ENCODE measurements at places on chromosomes 13 and 19. TPM values are rescaled to one million over a fixed set of nuclear protein-coding genes. Genes with fewer than 3 reads are reported as not detected.
A peak's percentile ranks its signal among the peaks of the same experiment; 100 is the strongest.

- DNase-seq = peak; percentile 90
Observed at GRCh38 chr13:113862931-113863523, 849 bp downstream of the GAS6 start.

GRCh38 chr19:1672038-1672768 is 19.8 kb upstream of the TCF3 start:
- DNase-seq = no peak

GRCh38 chr19:50158577-50158976 is 4.5 kb downstream of the IZUMO2 start:
- DNase-seq = no peak

DNA sequence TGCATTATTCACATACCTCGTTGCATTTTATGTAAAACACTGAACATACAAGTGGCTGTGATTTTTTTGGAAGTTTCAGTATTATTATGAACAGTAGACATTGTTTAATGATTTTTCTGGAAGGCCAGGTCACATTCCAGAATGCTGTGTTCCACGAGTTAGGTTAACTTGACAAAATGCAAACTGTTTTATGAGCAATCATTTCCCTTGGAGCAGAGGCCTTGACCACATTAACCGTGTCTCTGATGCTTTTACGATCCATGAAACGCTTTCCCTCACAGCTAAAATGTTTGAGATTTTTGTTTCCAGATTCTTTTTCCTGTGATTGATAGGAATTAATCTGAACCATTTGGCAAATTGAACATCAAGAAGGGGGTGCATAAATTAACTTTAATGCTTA is 57.8 kb downstream of the MBNL2 start:
- no peak for DNase-seq

DNA sequence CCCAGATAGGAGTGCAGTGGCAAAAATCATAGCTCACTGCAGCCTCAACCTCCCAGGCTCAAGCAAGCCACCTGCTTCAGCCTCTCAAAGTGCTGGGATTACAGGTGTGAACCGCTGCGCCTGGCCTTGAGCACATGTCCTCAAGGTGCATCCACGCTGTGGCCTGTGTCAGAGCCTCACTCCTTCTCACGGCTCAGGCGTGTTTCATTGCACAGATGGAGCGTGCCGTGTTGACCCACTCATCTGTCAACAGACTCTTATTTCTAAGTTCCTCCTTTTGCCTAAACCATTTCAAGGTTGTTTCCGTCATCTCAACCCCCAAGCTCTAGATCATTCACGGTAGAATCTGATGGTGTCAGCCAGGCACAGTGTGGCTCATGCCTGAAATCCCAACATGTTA is 28.2 kb downstream of the ATP8B3 start:
- DNase-seq = no peak

GRCh38 chr13:106525865-106526264 is 9.6 kb downstream of the EFNB2 start:
- no peak for DNase-seq

- no peak for DNase-seq
Observed at GRCh38 chr19:54154603-54155345, 4.7 kb downstream of the LENG1 start.

- DNase-seq = no peak
Observed at GRCh38 chr19:16133818-16134217, 9.7 kb upstream of the HSH2D start.

DNA sequence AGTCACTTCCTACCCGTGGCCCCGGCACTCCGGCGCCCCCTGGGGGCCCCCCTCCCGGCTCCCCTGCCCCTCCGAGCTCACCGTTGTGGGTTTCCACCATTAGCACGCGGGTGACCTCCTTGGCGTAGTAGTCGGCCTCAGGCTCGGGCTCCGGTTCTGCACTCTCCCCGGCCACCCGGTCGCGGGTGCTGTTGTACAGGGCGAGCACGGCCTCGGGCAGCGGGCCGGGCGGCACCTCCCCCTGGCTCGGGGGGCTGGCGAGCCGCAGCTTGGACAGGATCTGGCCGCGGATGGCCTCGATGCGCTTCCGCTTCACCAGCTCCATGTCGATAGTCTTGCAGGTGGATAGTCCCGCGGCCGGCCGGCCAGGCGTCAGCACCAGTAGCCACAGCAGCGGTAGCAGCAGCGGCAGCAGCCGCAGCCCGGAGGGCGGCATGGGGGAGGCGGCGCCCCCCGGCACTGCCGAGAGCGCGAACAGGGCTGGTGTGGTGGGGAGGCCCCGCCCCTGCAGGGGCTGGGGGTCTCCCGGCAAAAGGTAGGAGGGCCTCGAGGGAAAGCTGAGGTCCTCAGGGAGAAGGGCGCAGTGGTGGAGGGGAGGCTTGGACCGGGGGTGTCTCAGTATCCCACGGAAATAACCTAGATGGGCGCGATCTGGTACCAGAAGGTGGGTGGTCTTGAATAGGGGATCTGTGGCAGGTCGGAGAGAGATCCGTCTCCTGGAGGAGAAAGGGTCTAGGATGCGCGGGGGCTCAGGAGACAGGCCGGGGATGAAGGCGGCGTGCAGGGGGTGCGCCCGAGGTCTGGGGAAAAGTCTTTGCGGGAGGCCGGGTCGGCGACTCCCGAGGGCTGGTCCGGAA is 885 bp downstream of the TGFB1 start:
- DNase-seq = peak; percentile 92

DNA sequence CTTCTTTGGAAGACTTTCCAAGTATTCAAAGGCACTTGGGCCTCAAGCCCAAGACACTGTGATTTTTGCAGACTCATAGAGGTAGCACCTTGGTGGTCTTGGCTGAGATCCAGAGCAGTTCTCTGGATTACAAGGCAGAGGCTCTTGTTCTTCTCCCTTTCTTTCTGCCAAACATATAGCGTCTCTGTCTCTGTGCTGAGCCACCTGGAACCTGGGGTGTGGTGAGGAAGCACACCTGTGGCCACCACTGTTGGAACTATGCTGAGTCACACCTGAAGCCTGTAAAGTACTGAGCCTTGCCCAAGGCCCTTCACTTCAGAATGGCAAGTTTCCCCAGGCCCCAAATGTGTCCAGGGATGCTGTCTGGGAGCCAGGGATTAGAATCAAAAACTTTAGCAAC is 127.5 kb downstream of the FREM2 start:
- DNase-seq = no peak

DNA sequence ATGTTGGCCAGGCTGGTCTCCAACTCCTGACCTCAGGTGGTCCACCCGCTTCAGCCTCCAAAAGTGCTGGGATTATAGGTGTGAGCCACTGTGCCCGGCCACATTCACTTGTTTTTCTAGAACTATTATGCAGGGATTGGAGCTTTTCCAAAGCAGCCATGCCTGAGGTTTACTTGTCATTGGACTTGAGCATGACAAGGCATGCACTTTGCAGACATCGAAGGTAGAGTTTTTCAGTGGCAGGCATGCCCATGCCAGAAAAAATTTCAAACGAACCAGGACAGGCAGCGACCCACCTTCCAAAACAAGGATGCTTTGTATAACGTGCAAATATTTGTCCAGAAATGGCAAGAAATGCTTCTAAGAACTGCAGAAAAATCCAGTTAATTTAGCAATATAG is 17.7 kb downstream of the PNMA8A start:
- peak; percentile 41 for DNase-seq

DNA sequence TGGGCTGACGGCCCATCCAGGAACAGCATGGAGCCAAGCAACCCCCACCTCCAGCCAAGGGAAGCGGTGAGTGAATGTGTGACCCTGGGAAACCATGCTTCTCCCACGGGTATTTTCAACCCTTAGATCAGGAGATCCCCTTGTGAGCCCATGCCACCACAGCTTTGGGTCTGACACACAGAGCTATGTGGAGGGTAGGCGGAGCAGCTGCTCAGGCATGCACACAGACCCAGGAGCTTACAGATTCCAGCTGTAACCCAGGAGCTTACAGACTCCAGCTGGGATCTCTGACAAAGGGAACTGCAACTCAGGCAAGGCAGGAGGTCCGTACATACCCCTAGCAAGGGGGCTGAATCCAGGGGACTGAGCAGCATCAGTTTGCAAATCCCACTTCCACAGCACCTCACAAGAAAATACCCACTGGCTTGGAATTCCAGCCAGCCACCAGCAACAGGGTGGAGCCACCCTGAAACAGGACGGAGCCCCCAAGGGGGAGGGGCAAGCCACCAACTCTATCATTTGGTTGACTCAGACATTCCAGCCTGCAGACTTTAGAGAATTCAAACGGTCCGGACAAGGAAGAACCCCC is 40.8 kb upstream of the RFXAP start:
- no peak for DNase-seq

- no peak for DNase-seq
Observed at GRCh38 chr13:48891586-48891985, 84.1 kb upstream of the FNDC3A start.

- no peak for DNase-seq
Observed at GRCh38 chr13:43776006-43776405, 10.8 kb downstream of the ENOX1 start.

- no peak for DNase-seq
Observed at GRCh38 chr19:5587661-5588060, 19.9 kb upstream of the TINCR start.

- DNase-seq = no peak
Observed at GRCh38 chr19:18307271-18307681, 15.6 kb downstream of the LSM4 start.

DNA sequence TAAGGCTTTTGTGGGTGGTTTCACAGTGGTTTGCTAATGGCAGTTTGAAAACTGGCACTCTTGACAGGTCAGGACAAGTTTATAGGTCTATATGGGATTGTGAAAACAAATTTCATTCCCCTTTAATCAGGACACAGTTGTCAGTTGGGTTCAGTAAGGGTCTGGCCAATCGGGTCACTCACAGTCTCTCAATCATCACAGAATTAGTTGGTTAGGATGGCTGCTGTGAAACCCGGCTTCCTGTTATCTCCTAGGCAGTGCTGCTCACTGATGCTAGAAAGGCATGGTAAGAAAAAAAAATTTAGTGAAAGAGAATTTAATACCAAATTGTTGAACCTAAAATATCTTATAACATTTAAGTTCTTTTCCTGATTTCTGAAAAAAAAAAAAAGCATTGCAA is 1730.1 kb downstream of the EFNB2 start:
- no peak for DNase-seq

GRCh38 chr13:94660695-94661326 is 51.5 kb downstream of the SOX21 start:
- DNase-seq = no peak

DNA sequence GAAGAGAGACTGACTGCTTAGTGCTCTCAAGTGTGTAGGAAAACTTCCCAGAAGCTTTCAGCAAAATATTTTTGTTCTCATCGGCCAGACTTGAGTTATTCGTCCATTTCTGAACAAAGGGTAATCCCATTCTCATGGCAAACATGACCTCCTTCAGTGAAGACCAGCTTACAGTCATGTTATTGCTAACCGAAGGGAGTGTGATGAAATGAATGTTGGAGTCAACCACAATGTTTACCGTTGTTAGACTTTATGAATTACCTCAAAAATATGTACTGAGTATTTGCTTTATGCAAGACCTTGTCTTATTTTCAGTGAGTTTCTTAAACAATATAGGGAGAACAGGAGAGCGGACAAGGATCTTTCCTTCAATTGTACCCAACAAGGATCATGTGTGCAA is 228.6 kb downstream of the LMO7 start:
- no peak for DNase-seq

DNA sequence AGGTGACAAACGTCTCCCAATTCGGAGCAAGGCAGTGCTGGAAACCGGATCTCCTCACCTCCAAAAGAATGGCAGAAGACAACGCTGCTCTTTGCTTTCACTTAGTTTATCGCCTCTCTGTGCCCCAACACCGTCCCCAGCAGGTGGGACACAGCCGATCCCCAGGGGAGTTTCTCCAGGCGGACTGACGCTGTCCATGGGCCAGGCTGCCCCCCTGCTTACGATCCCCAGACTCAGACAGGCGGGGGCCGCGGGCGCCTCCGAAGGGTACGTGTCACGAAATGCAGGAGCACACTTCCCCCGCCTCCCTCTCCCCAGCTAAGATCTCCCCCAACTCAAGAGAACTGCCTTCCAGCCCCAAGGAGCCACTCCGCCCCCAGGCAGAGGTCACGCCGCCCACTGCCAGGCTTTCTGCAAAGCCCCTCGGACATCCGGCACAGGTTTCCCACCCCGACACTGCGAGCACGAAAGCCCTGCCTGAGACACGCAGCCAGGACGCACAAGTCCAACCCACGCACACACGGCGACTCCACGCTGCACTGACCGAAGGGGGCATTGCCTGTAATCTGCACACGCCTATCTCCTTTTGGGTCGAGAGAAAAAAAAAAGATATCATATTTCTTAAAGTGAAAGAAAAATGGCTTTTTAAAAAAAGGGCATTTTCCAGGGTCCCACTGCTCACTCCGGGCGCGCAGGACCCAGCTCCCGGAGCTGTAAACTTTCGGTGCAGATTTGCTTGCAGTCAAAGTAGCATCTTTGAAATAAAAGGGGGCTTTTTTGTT is 2.0 kb downstream of the SPRY2 start:
- DNase-seq = no peak

DNA sequence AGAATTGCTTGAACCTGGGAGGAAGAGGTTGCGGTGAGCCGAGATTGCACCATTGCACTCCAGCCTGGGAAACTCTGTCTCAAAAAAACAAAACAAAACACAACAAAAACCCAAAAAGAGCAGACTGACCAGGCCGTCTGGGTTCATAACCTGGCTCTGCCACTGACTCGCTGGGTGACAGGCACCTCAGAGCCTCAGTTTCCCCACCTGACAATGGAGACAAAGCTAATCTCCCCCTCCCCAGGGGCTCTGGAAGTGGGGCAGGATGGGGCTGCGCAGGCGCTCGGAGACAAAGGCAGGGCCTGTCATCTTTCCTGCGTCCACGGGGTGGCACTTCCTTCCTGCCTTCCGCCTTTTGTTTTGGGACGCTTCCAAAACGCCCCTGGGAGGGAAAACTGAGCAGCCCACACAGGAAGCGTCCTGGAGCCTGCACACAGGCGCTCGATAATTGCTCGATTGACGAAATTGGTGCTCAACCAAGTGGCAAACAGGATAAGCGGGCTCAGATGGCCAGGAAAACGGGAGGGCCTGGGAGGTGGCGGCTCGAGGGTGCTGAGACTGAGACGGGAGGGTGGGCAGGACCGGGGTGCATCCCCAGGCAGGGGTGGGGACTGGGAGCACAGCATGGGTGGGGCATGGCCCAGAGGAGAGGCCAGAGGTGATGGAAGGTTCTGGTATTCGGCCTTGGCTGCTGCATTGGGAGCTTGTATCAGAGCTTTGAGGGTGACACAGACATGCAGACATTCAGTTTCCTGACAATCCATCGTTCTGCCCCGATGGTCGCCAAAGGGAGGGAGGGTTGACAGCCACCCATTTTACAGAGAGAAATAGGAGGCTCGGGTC is 17.8 kb downstream of the SPC24 start:
- DNase-seq = peak; percentile 92

The S1PR5 gene
- total RNA-seq = 0.13 TPM

The F2RL3 gene
- total RNA-seq = 33.9 TPM

The GIPC3 gene
- total RNA-seq = 1.8 TPM

The URI1 gene
- total RNA-seq = 56.2 TPM

The NRTN gene
- total RNA-seq = 0.42 TPM
